ENCODE measurements at places on chromosomes 1 and 21.

DNA sequence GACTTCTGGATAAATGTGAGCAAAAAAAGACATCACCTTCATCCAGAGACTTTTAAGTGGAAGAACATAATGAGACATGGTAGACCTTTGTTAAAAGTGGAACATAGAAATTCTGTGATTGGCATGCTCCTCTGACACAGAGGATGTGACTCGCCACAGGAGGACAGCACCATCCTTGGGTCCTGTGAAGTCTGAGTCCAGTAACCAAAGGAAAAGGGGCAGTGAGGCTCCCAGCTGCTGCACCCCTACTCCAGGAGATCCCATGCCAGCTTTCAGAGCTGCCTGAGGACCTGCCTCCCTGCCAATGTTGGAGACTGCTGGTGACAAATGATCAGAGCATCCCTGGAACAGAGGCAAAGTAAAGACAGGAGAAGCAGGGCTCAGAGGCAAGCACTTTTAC, 136.2 kb downstream of the BRINP2 start:
- DNase-seq = no peak

DNA sequence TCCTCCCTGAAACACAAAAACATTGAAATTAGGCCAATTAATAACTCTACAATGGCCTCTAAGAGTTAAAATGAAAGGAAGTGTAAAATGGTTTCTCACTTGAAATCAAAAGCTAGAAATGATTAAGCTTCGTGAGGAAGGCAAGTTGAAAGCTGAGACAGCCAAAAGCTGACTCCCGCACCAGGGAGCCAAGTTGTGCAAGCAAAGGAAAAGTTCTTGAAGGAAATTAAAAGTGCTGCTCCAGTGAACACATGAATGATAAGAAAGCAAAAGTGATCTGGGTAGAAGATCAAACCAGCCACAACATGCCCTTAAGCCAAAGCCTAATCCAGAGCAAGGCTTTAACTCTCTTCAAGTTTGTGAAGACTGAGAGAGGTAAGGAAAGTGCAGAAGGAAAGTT, 22.8 kb downstream of the CYYR1 start:
- no peak for DNase-seq

GRCh38 chr1:245261786-245262185, 107.0 kb downstream of the KIF26B start:
- no peak for DNase-seq

DNA sequence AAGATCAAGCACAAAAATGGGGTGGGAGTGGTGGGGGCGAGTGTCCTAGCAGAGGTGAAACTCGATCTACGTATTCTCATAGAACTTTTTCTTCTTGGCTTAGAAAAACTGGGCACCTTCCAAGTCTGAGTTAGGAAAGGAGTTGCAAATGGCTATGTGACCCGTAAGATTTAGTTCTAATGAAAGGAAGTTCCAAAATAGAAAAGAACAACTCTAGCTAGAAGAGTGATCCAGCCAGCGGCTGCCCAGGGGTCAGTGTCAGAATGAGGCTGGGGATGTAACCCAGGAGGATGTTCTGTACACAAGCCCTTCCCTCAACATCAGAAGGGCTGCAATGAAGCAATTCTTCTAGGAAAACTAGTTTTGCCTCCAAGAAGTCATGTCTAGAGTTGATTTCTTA, 5.2 kb downstream of the MTARC1 start:
- no peak for DNase-seq

GRCh38 chr1:94033849-94034248, 87.1 kb downstream of the ABCA4 start:
- DNase-seq = no peak
